ENCODE measurements at places on chromosomes 1 and 21.
A peak's percentile ranks its signal among the peaks of the same experiment; 100 is the strongest.

DNA sequence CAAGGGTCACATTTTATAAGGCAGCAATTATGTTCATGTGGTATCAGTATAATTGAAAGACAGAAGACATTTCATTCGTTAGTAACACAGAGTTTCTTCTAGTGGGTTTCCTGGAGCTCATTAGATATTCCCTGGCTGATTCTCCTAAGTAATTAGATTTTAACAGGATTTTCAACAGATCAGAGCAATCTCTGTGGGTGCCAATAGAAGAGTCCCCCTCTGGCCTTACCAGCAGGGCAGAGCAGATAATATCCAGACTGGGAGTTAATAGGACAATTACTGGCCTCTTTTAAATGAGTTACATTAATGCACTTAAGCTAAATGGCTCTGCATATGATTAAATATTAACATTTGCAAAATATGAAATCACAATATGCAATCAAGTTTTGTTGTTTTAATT is 74.2 kb upstream of the FOXD3 start:
- DNase-seq: no peak

DNA sequence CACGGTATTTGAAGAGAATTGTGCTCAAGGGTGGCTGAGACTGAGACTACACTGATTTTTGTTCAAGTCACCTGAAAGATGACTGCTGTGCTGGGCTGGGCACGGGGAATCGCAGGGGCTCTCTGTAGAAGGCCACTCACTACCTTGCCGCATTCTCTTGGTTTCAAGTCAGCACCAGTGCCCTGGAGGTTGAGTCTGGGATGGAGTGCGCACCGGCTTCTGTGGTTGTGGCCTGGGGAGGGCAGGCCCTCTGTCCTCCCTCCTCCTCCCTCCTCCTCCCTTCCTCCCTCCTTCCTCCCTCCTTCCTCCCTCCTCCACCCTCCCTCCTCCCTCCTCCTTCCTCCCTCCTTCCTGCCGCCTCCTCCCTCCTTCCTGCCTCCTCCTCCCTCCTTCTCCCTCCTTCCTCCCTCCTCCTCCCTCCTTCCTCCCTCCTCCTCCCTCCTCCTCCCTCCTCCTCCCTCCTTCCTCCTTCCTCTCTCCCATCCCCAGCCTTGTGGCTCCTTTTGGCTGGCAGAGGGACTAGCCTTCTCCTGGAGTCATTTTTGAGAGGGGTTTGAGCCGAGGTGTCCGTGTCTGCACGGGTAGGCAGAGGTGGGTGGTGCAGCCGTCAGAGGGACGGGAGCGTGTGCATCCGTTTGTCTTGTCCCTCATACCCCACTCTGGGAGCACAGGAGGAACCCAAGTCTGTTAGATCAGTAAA is 9.5 kb downstream of the RER1 start:
- no peak for DNase-seq

- DNase-seq: no peak
Measured at GRCh38 chr1:15008783-15009729, 144.5 kb upstream of the TMEM51 start.

GRCh38 chr1:170881268-170882265 is 53.8 kb upstream of the MROH9 start:
- no peak for DNase-seq

GRCh38 chr1:76500116-76500515 is 367.2 kb upstream of the ST6GALNAC5 start:
- no peak for DNase-seq

GRCh38 chr21:29121759-29122158 is 8.7 kb upstream of the MAP3K7CL start:
- DNase-seq: peak; percentile 22

DNA sequence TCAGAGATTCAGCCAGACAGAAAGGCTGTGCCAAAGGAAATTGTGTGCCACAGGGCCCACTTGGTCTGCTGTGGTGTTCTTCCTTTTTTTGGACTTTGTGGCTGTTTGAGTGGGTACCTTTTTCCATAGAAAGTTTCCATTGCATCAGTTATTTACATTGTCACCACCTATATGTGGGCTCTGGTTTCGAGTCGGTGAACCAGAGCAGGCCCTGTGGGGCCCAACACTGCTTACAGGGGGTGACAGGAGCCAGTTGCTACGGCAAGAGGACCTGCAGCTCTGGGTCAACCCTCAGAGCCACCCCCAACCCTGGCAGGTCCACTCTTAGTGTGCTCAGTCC is 157.0 kb upstream of the EDN2 start:
- DNase-seq: no peak

- DNase-seq: no peak
Measured at GRCh38 chr1:153742411-153743142, 14.7 kb downstream of the INTS3 start.

GRCh38 chr21:44377201-44377921 is 23.9 kb downstream of the TRPM2 start:
- DNase-seq: peak; percentile 15

GRCh38 chr1:109281680-109282496 is 1.1 kb downstream of the PSRC1 start:
- peak; percentile 33 for DNase-seq

DNA sequence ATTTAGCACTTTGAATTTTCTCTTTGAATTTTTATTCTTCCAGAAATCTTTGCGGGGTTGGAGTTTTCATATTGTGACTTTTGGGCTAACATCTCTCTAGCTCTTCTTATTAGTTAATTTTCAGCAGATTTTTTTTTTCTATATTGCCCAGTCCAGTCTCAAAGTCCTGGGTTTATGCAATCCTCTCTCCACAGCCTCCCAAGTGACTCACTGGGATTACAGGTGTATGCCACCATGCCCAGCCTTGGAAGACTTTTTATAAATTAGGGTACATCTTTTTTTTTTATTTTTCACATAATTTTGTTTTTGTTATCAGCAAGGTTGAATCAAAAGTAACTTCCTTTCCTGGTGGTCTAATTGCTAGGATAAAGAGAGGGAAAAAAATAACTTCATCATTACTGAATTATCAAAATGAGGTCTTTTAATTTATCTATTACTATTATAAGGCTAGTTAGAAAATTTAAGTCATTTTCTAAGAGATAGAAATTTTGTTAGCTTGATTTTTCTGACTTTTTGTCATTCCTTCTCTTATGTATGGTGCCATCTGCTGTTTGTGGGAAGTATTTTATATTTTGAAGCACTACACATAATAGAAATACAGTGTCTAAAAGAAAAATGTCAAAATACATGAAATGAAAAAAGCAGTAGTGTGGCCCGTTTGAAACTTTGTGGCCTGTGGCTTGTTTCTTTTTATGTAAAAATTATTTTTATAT is 273.4 kb upstream of the CACYBP start:
- DNase-seq: no peak

- DNase-seq: no peak
Measured at GRCh38 chr21:17270229-17270628, 242.6 kb upstream of the CXADR start.

GRCh38 chr1:218182455-218182854 is 102.6 kb upstream of the RRP15 start:
- no peak for DNase-seq

DNA sequence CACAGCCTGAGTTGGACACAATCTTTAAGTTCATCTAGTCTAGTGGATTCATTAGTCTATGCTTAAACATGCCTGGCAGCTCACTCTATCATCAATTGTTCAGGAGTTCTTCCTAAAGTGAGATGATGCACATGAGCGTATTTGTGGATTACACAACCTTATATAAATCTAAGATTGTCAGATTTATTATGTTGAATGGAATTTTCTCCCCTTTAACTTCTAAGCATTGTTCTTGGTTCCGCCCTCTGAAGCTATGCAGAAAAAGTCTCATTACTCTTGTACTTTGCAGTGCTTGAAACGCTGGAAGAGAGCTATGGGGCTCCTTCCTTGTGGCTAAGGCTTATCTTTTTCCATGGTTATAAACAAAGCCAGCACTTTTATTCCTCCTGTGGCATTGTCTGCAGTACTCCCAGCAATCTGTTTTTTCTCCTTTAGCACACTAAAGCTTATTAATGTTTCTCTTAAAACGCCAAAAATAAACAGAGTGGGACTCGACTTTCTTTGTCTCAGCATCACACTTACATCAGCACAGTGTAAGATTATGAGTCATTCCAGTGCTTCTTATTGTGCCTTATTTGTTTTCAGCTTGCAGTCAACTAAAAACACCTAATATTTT is 316.8 kb upstream of the CAMK1G start:
- no peak for DNase-seq

Data from CD4-positive, alpha-beta T cell treated with Interleukin-15 for 1 hour (primary cell).